Psoas muscle (tissue), 8 donors: ENCODE measurements at places on chromosomes 13 and 19. TPM values are rescaled to one million over a fixed set of nuclear protein-coding genes. Genes with fewer than 3 reads are reported as not detected.

Gene SULT2B1
- 0.23 TPM for polyA plus RNA-seq

DNA sequence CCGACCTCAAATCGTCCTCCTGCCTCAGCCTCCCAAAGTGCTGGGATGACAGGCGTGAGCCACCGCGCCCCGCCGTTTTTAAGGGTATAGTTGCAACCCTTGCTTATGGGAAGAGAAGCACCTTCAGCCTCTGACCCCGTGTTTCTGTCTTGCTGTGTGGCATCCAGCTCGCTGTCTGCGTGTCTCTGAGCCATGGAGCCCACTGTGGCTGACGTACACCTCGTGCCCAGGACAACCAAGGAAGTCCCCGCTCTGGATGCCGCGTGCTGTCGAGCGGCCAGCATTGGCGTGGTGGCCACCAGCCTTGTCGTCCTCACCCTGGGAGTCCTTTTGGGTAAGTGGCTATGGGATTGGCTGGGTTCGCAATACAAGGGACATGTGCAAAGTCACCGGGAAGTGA, 29.5 kb downstream of the TMPRSS9 start:
- no peaks in the 10 kb centered on the region for H3K36me3 ChIP-seq
- DNase-seq = no peak
- no peak overlapping the region for H3K4me3 ChIP-seq

- H3K4me1 ChIP-seq = peaks cover 31% of the 10 kb centered on the region
- no peaks in the 10 kb centered on the region for H3K27me3 ChIP-seq
- H3K4me3 ChIP-seq = no peak overlapping the region
- no peak for DNase-seq
- no peak overlapping the region for H3K27ac ChIP-seq
These were observed 19.6 kb downstream of the LNX2 start for GRCh38 chr13:27600711-27601110.

GRCh38 chr13:110306960-110307766, at the start of the genes COL4A1 and COL4A2:
Gene COL4A1, minus strand, starts transcription at chr13:110307157. Its CDS starts 130 bp downstream, at chr13:110307027.
Gene COL4A2, plus strand, starts transcription at chr13:110307284. Its CDS starts 620 bp downstream, at chr13:110307904.
- H3K27me3 ChIP-seq = peaks cover 94% of the 10 kb centered on the region
- DNase-seq = peak; percentile 86
- peaks cover 14% of the 10 kb centered on the region for H3K4me1 ChIP-seq
- H3K4me3 ChIP-seq = peak within 1 kb of the TSS; percentile 77
- peak within 1 kb of the TSS; percentile 84 for H3K27ac ChIP-seq

GRCh38 chr19:35059006-35059798, 17.7 kb downstream of the HPN start:
- no peak overlapping the region for H3K27ac ChIP-seq
- no peaks in the 10 kb centered on the region for H3K27me3 ChIP-seq
- H3K36me3 ChIP-seq = no peaks in the 10 kb centered on the region
